ENCODE measurements at places on chromosomes 4 and X.

- DNase-seq: no peak
Observed at GRCh38 chrX:53421772-53422085, 725 bp downstream of the SMC1A start.

DNA sequence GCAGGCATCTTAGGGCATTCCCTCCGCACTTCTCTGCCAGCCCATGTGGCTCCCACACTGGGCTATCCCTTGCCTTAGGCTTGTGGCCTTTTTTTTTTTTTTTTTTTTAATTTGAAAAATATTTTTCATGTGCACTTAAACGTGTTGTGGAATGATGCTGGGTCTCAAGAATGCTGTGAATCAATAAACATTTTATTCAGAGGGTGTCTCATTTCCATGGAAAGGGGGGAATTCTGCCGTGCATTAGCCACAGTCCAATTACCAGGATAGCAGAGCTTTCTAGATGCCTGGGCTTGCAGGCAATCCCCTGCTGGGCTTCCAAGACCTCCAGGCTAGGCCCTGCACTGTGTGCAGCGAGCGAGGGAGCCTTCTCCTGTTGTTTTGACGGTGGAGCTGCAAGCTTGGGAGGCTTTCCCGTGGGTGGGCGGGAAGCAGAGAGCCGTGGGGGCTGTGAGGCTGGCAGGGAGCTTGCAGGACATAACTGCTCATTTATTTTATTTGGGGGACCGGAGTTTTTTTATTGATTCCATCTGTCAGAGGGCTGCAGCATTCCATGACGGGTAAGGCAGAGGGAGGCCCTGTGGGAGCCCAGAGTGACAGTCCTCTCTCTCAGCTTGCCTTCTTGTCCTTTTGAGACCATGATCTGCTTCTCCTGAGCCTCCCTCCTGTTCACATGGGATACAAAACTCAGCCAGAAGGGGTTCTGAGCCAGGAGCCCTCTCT is 2.6 kb upstream of the CPZ start:
- DNase-seq: no peak

- DNase-seq: no peak
Observed at GRCh38 chrX:1427756-1428155, 25.0 kb downstream of the ASMTL start.

DNA sequence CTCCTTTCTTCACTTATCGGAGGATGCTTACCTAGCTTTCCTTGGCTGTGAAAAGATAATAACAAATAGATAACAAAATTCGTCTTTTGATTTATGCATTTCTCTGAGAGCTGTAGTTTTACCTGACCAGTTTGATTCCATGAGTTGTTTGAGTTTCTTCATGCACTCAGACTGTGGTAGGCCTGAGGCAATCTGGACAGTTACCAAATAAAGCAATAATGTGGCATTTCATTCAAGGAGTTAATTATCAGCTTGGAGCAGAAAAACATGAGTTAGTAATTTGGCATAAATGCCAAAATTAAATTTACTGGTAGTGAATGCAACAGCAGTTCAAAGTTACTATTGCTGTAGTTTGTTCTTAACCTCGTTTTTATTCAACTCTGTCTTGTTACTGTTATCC is 53.5 kb downstream of the FABP2 start:
- DNase-seq: no peak

DNA sequence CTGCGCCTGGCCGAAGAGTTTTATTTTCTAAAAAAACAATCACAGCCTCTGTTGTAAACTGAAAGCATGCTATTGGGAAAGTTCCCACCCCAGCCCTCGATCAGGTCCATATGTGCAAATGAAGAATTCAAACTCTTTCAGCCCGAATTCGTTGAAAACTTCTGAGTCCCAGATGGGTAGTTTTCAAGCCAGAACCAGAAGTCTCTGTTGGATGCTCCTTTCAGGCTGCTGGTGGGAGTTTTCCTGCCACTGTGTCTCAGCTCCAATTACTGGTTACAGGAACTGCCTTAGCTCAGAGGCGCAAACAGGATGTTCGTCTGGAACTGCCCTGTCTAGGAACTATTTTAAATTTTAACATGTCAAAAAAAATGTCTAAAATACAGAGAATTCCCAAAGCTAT is 9.3 kb upstream of the ALG13 start:
- DNase-seq: no peak

GRCh38 chr4:20532871-20533870 is 167.1 kb upstream of the PACRGL start:
- DNase-seq: no peak

GRCh38 chr4:30879855-30880598 is 159.9 kb downstream of the PCDH7 start:
- no peak for DNase-seq

DNA sequence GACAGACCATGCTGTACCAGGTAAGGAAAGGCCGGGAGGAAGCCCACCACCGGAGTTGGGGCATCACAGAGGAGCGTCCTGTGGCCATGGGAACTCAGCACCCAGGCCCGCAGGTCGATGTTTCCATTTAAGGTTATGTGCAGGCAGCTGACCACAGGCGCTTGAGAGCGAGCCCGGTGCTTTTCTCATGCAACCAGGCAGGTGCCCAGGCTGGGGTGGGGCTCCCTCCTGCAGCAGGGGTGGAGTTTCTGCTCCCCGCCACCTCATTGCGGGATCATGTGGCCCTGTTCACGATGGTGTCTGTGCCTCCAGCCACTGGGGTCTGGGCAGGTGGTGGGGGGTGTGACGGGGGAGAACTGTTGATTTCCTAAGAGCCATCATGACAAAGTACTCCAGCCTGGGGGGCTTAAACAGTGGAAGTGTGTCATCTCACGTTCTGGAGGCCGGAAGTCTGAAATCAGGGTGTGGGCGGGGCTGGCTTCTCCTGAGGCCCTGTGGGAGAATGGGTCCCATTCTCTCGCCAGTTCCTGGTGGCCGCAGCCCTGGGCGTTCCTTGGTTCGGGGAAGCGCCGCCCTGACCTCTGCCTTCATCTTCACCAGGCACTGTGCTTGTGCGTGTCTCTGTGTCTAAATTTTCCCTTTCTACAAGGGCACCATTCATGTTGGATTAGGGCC is 60.9 kb downstream of the CPZ start:
- DNase-seq: peak; percentile 42

GRCh38 chr4:67725981-67726380 is 25.0 kb upstream of the UBA6 start:
- no peak for DNase-seq

DNA sequence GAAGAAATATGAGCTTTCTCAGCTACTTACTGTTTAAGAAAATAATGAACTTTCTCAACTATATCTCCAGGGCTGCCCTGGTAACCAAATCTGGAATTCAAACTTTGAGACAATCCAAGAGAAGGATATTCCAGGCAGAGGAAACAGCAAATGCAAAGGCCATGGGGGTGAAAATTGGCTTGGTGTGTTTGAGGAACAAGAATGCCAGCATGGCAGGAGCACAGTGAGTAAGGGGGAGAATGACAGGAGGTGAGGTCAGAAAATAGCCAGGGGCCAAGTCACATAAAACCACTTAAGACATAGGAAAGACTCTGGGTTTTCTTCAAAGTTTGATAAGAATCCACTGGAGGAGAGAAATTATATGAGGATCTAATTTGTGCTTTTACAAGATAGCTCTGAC is 27.2 kb upstream of the BTC start:
- no peak for DNase-seq

DNA sequence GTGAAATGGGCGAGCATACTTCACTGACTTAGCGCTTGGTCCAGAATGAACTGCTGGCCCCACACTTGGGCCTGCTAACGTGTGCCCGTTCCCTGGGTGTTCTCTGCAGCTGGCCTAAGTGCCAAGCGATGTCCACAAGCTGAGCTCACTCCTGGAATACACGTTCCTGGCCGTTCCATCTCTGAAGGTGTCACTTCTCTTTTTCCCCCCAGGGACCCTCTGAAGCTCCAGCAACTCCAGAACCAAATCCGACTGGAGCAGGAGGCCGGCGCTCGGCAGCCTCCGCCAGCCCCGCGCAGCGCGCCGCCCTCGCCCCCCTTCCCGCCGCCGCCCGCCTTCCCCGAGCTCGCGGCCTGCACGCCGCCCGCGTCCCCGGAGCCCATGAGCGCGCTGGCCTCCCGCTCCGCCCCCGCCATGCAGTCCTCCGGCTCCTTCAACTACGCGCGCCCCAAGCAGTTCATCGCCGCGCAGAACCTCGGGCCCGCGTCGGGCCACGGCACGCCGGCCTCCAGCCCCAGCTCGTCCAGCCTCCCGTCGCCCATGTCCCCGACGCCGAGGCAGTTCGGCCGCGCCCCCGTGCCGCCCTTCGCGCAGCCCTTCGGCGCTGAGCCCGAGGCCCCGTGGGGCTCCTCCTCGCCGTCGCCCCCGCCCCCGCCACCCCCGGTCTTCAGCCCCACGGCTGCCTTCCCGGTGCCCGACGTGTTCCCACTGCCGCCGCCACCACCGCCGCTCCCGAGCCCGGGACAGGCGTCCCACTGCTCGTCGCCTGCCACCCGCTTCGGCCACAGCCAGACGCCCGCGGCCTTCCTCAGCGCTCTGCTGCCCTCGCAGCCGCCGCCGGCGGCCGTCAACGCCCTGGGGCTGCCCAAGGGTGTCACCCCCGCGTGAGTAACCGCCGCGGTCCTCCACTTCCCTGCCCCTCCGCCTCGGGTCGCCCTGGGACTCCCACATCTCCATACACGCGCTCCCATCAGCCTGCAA is 132.3 kb downstream of the CBR4 start:
- peak; percentile 80 for DNase-seq

- DNase-seq: no peak
Observed at GRCh38 chr4:178010596-178010995, 568.4 kb upstream of the AGA start.

- DNase-seq: no peak
Observed at GRCh38 chr4:168437192-168437943, 42.9 kb downstream of the DDX60L start.

GRCh38 chr4:87046121-87046551 is 111.3 kb downstream of the AFF1 start:
- no peak for DNase-seq

DNA sequence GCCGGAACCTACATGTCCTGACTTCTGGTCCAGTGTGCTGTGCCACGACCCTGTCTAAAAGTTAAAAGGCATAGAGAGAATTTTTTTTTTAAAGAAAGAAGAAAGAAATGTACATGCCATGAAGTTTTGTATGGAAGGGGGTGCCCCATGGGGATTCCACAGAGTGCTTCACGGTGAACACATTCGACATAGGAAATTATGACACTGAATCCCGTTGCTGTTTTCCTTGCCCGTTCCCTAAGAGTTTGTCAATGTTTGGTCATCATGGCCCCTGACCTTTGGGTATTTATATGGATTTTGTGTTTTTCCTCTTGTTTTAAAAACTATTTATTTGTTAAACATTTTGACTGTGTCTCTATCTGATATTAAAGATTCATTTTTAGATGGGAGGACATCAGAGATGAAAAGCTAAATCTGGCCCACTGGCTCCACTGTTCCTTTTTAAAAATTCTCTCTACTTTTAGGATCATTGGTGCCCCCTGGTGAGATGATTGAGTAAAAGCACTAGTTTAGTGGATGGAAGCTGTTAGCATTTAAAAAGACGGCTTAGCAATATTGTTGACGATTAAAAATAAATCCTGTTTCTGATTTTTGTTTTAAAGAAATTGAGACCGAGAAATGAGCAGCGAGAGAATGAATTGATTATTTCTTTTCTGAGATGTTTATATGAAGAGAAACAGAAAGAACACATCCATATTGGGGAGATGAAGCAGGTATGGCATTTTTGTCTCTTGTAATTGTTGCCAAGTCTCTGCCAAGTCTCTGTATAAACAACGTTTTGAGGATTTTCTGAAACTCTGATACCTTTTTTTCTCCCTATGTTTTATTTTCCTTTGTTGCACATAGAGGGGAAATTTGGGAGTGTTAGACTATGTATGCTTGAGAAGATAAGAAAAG is 75.0 kb downstream of the PTTG2 start:
- DNase-seq: no peak

GRCh38 chr4:151202851-151203455 is 74.0 kb upstream of the PRSS48 start:
- no peak for DNase-seq

- peak; percentile 64 for DNase-seq
Observed at GRCh38 chr4:102500696-102501446, at the start of gene NFKB1. Gene NFKB1 (plus strand): TSS chr4:102501359. CDS start chr4:102525519, 24,160 bp downstream.

GRCh38 chr4:19301527-19301926 is 950.2 kb upstream of the SLIT2 start:
- no peak for DNase-seq

DNA sequence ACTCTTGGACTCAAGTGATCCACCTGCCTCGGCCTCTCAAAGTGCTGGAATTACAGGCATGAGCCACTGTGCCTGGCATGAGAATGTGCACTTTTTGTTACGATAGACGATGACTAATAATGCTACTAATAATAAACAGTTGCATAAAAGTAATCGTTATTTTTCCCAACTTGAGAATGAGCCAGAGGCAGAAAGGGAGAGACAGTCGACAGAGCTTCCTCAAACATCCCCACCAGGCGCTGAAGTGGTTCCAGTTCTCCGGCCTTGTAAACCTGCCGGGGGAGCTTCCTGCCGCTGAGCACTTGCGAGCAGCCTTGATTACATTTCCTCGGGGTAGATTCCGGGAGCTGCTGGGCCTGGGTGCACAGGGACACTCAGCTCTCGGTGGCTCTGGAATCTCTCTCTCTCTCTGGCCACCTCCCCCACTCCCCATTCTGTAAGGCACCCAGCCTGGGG is 8.9 kb upstream of the HTRA3 start:
- DNase-seq: no peak

DNA sequence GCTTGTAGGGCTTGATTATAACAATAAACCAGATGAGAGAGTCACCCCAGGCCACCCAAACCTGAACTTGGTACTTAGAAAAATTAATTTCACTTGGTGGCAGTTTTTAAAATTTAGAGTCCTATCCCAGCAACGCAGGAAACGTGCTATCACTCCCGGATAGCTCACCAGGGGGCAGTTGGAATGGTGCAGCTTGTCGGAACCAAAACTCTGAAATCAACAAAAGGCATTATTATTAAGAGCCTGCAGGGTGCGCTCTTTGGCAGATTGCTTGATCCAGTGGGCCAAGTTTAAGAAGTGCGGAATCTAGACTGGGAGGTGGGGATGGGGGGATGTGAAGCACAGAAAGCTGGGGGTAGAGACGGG is 2.4 kb downstream of the FRAS1 start:
- peak; percentile 63 for DNase-seq

All from ecto neural progenitor cell (in vitro differentiated cells).